AG09309 (cell line): ENCODE measurements at places on chromosomes 16 and 17.

- no peak for DNase-seq
Measured at GRCh38 chr17:4017377-4017776, 53.1 kb upstream of the ATP2A3 start.

- DNase-seq: no peak
Measured at GRCh38 chr17:8466873-8467272, 31.2 kb downstream of the NDEL1 start.

DNA sequence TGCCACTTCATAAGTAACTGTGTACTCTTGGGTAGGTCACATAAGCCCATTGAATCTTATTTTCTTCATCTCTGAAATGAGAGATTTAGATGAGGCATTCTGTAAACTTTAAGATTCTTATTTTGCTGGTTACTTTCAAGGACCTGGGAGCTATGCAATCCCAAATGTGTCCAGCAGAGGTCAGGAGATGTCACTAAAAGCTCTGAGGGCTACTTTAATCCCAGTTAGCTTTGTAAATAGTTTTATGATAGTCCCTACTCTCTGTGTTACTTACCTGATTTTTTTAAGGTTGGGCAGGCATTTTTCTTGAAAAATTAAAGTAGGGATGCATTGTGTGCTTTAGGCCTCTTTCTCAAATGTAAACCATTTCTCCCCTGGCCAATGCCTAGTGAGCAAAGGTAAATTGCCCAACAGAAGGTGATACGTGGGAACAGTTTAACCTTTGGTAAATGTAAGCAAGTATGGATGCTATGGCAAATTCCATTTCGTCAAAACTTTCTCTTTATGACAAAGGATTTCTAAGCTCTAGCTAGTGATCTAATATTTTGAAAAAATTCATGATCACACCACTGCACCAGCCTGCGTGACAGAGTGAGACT, 57.1 kb upstream of the WSB1 start:
- DNase-seq: no peak

GRCh38 chr17:36074365-36074764, 10.3 kb downstream of the CCL18 start:
- DNase-seq: no peak

DNA sequence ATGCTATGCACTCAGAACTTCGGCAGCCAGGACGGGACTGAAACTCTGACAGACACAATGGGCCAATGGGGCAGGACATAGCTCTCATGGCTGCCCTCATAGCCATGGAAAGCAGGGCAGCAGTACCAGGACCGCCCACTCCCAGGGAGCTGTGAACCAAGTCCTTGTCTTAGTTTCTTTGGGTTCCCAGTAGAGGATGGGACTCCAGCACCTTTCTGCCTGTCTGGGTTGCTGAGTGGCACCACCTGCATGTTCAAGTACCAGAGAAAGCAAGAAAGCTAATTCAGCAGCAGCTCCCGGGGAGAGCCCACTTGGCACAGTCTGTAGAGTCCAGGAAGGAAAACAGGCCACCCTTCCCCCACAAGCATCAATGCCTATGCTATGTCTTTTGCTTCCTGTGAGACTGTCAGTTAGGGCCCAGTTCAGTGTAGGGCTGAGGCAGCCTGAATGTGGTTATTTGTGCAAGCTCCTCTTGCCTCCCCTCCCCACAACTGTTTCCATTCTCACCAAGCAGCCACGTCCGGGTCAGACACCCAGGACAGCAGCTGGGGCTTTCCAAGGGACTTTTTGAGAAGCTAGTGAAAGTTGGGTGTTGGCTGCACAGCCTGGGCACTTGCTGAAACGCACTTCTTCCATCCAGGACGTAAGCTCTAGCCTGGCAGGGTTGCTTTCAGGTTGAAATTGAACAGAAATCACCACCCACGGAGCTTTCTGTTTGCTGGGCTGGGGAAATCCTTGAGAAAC, 7.8 kb downstream of the SUPT4H1 start:
- no peak for DNase-seq

DNA sequence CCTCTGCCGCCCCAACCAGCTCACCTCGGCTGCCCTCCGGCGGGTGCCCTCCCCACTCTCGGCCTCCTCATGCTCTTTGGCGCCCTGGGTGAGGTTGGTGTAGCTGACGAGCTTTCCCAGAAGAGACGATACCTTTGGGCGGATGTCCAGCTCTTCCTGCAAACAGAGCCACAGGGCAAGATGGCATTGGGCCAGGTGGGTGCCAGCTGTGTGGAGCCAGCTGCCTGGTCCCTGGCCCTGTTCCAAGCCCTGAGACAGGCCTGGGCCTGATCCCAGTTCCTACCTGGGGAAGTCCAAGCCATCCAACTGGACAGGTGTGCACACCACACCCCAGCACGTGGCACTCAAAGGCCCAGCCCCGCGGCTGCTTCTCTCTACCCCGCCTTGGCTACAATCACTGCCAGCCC, 6.9 kb downstream of the SLC12A4 start:
- no peak for DNase-seq
